CD4-positive, CD25-positive, alpha-beta regulatory T cell (primary cell): ENCODE measurements at places on chromosomes 1 and 21.
A peak's percentile ranks its signal among the peaks of the same experiment; 100 is the strongest.

GRCh38 chr1:63886340-63886739 lies 112.5 kb downstream of the ROR1 start:
- no peak for DNase-seq

DNA sequence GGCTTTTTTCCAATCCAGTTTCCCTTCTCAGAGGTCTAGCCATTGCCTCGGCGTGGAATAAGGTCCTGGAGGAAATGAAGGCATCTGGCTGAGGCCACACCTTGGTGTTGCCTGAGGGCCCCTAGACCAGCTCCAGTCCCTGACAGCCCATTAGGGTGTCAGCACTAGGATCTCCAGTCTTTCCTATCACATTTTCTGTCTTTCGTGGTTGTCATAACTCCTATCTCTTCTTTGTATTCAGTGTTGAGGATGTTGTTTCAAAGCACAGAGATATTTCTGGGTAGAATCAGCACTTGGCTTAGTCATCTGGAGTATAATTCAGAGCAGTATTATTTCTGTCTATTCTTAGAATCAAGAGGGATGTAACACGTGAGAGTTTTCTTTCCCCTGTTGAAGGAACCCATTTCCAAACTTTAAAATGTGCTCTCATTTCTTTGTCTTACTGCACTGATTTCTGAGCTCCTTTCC lies 844.3 kb downstream of the KCNT2 start:
- DNase-seq: no peak

DNA sequence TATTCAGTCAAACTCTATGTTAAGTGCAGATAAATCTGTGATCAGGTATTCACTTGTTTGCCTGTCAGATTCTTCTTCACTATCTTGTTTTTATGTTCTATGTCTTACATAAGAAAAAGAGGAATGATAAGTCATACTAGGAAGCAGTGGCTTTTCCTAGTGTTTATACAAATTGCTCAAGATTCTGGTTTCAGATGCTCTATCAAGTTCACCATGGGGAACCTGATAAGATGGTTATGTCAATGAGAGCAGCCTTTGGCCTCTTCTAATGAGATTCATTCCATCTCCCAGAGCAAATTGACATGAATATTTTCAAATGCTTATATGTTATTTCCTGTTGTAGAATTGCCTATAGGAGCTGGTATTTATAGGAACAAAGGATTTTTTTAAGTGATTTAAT lies 218.8 kb upstream of the TMPRSS15 start:
- no peak for DNase-seq

DNA sequence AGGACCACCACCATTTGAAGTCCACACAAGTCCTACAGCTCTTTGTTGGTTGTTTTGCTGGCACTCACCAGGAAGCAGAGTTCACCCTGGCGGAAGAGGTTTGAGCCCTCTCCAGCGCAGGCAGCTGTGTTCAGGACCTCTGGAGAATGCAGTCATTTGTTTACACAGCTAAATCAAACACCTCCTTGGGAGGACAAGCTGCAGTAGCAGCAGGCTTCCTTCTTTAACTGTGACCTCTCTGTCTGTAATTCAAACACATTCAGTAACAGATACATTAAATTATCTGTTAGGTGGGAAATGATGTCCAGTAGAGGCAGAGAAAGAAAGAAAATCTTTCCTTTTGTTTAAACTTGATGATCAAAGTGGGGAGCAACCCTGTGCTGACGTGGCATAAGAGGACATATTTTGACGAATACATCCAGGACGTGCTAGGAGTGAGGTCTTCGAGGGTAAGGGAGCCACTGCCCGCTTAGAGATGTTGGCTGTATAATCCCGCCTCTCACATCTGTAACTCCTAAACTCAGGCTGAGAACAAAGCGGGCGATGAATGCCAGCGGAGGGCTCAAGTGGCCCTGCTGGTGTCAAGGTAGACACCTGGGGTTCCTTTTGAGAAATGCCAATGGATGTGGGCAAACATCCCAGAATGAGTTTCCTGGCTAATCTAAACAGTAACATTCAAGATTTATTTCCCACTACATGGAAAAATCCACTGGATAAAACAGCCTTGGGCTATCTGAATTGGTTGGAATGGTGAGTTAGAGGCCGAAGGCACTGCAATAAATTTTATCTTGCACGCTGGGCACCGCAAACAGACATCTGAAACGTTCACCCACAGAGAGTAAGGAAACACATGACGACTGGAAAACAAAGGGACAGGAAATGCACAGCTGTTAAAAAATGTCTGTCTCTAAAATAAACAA lies 51.7 kb downstream of the ABCA4 start:
- no peak for DNase-seq

- DNase-seq: no peak
Measured at GRCh38 chr1:23481026-23481597, 2.9 kb downstream of the ASAP3 start.

DNA sequence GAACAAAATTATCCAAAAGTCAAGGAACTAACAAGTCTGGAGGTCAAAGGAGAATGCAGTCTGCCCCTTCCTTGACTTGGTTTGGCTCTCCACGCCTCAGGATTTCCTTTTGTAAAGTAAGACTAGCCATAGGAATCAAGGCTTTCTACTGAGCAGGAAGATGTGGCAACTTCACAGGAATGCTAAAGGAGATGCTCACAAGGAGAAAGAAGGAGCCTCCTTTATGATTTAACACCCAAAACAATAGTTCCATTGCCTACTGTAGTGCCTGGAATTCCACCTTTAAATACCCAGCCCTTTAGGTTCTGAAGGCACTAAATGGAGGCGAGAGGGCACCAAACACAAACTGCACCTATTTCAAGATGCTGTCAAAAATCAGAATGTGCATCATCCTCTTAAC lies 176.3 kb upstream of the NFIA start:
- DNase-seq: no peak

- DNase-seq: no peak
Measured at GRCh38 chr1:110120960-110121561, 8.8 kb downstream of the UBL4B start.

DNA sequence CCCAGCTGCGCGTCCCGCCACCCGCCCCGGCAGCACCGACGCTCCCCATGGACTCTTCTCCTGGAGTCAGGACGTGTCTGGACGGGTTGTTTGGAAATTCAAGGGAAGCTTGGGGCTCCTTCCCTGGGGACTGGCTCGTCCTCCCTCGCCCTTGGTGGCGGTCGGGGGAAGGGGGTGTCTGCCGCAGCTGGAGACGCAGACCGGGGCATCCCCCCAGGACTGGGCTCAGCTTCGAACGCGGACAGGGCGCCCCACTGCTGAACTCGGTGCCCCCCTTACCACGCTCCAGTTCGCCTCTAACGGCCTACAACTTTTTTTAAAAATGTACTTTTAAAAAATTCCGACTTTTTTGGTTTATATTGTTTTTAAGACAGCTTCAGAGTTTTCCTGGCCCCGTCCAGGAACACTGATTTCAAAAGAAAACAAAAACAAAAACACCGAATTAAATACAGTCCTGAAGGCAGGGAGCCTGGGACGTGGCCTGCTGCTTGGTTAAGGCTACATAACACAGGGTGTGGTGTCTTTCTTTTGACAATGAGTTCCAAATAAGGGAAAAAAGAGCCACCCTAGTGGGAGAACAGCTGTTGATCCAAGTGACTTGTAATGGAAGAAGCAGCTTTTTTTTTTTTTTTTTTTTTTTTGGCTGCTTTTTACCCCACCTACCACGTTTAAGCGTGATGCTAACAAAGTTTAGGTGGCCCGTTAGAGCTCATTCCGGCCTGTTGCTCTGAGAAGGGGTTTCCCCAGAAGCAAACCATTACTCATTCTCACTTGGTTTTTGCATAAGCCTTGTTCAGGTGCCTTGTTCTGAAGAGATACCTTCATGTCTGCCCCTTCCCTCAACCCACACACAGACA lies 862 bp upstream of the DIPK1A start:
- peak; percentile 84 for DNase-seq
